ENCODE measurements at places on chromosomes 1 and 21. TPM values are rescaled to one million over a fixed set of nuclear protein-coding genes. Genes with fewer than 3 reads are reported as not detected.

GRCh38 chr1:11985851-11986250, 5.6 kb downstream of the MFN2 start:
- DNase-seq = no peak
- H3K36me3 ChIP-seq = peaks cover 27% of the 10 kb centered on the region
- peaks cover 52% of the 10 kb centered on the region for H3K4me1 ChIP-seq
- no peaks in the 10 kb centered on the region for H3K27me3 ChIP-seq

GRCh38 chr1:1841575-1841995, 49.3 kb downstream of the GNB1 start:
- no peak for DNase-seq
- H3K36me3 ChIP-seq = peaks cover 15% of the 10 kb centered on the region

DNA sequence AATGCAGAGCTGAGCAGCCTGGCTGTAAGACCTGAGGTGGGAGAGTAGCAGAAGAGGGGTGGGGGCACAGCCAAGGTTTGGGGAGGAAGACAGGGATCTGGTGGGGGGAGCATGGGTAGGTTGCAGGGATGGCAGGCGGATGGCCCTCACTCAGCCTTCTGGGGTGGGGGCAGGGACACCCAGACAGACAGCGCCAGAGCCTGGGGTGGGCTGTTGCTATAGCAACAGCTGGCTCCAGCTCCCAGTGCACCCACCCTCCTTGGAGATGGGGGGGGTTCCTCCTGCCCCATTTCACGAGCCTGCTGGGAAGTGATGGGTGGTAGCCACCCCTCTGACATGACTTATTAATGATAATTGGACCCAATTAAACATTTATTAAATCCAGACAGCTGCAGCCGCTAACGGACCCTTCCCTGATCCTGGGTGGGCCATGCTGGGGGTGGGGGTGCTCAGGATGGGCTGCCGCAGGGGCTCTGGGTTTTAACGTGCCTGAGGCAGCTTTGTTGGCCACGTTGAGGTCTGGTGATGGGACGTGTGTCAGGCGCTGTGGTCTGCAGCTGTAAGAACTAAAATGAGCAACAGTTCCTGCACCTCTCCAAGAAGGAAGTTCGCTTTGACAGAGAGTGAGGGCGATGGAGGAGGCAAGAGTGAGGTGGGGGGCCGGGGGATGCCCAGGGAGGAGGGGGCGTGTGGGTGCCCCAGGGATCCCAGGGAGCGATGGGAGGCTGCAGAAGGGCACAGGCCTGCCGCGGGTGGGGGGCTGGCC, 19.4 kb downstream of the AGRN start:
- H3K4me1 ChIP-seq = peaks cover 28% of the 10 kb centered on the region
- H3K27ac ChIP-seq = peak overlapping the region; percentile 69
- peak overlapping the region; percentile 68 for H3K4me3 ChIP-seq
- H3K36me3 ChIP-seq = no peaks in the 10 kb centered on the region
- peaks cover 7% of the 10 kb centered on the region for H3K27me3 ChIP-seq
- DNase-seq = peak; percentile 80

The RNU1-1 gene
- 3,744 TPM for total RNA-seq

The ATXN7L2 gene
- total RNA-seq = 11.1 TPM

- no peaks in the 10 kb centered on the region for H3K27me3 ChIP-seq
- no peaks in the 10 kb centered on the region for H3K4me1 ChIP-seq
- peaks cover 21% of the 10 kb centered on the region for H3K36me3 ChIP-seq
- H3K4me3 ChIP-seq = no peak overlapping the region
Observed at GRCh38 chr21:44958471-44959191, 18.8 kb downstream of the SLX9 start.

DNA sequence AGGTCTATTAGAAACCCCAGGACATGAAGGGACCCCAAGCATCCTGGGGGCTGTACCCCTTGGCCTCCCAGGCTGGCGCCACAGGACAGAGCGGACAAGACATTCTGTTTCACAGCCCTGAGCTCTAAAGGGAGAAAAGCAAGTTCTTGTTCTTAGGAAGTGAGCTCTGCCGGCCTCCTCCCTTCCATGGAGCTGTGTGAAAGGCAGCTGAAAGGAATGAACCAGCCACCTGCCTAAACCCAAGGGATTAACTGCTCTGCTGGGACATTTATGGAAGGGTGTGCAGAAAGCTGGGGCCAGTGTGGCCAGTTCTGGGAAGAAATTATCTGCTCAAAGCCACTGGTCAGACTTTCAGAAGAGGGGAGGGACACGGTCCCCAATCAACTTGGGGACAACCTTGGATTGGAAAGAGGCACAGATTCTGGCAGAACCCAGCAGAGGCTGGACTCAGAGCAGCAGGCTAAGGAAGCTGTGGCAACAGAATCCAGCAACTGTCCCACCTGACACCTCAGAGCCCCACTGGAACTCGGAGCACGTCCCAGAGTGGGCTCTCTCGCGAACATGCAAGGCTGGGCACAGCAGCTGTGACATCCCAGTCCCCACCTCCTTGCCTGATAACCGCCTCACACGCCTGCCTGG, 2.1 kb downstream of the KLHL21 start:
- DNase-seq = no peak
- peak overlapping the region; percentile 95 for H3K4me3 ChIP-seq
- H3K4me1 ChIP-seq = peaks cover 41% of the 10 kb centered on the region
- H3K27me3 ChIP-seq = no peaks in the 10 kb centered on the region

- H3K27ac ChIP-seq = no peak overlapping the region
- no peak for DNase-seq
- no peaks in the 10 kb centered on the region for H3K27me3 ChIP-seq
- H3K4me1 ChIP-seq = no peaks in the 10 kb centered on the region
Observed at GRCh38 chr1:81899214-81899821, 98.6 kb downstream of the ADGRL2 start.

DNA sequence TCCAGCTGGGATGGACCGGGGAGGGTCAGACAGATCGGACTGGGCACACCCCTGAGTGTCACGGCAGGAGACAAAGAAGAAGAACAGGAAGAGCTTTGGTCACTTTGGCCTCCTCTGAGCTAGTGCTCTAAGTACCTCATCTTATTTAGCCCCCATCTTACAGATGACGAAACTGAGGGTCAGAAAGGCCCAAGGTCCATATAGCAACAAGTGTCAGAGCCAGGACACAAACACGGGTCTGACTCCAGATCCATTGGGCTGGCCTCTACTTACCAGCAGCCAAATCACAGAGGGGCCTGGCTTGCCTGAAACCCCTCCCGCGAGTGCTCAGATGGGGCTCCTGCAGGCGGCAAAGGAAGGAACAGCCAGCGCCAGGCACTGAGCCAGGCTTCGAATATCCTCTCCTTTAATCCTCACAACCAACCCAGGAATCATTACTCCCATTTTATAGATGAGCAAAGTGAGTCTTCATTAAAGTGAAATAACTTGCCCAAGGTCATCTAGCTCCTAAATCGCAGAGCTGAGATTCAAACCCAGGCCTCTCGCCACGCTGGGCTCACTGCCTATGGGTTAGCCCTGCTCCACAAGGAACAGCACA, 25.7 kb upstream of the SELENON start:
- DNase-seq = no peak
- H3K36me3 ChIP-seq = no peaks in the 10 kb centered on the region
- no peak overlapping the region for H3K27ac ChIP-seq
- H3K4me3 ChIP-seq = no peak overlapping the region
- H3K27me3 ChIP-seq = peaks cover 7% of the 10 kb centered on the region
- peaks cover 21% of the 10 kb centered on the region for H3K4me1 ChIP-seq

The ARTN gene
- not detected for total RNA-seq

DNA sequence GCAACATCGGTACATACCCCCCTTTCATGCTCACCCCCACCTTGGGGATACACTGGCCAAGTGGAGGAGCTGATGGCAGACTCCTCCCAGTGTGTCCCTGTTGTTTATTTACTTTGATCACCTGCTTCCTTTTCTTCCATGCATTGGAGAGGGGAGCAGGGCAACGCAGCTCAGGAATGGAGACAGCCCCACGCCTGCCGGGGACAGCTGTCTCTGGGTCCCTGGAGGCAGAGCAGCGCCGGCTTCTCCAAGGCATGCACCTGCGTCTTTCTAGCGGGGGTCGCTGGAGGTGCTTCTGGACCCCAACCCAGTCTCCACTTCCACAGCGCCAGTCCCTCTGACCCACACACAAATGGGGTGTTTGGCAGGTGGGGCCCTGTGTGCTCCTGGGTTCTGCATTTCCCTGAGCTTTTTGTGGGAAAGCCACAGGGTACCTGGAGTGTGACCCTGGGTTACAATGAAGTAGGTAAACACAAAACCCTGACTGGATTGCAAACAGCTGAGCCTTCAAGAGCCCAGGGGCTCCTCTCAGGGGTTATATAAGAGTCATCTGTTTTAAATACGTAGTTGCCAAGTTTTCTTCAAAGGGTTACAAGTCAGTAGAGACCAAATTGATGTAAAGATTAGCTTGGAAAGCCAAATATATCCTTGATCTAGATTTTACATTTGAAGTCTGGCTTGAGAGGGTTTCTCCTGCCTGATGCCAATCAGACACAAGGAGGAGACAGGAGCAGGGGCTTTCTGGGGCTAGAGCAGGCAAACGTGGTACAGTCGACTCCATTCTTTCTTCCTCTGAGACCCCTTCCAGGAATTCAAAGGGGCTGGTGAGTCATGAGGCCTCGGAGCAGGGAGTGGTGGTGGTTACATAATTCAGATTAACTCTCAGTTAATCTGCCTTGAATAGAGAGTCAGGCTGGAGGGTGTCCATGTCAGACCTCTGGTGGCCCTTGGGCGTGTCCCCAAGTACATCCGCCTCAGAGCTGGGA, 4.5 kb downstream of the AJAP1 start:
- H3K4me1 ChIP-seq = no peaks in the 10 kb centered on the region
- no peak overlapping the region for H3K27ac ChIP-seq
- peaks cover 46% of the 10 kb centered on the region for H3K27me3 ChIP-seq
- no peak for DNase-seq
- H3K36me3 ChIP-seq = no peaks in the 10 kb centered on the region
- no peak overlapping the region for H3K4me3 ChIP-seq

The UBL4B gene
- not detected for total RNA-seq

GRCh38 chr1:178938959-178939317, 68.1 kb upstream of the ANGPTL1 start:
- no peak overlapping the region for H3K4me3 ChIP-seq
- H3K27me3 ChIP-seq = peaks cover 8% of the 10 kb centered on the region
- DNase-seq = no peak
